ENCODE measurements at places on chromosomes 12 and 14.
A peak's percentile ranks its signal among the peaks of the same experiment; 100 is the strongest.

DNA sequence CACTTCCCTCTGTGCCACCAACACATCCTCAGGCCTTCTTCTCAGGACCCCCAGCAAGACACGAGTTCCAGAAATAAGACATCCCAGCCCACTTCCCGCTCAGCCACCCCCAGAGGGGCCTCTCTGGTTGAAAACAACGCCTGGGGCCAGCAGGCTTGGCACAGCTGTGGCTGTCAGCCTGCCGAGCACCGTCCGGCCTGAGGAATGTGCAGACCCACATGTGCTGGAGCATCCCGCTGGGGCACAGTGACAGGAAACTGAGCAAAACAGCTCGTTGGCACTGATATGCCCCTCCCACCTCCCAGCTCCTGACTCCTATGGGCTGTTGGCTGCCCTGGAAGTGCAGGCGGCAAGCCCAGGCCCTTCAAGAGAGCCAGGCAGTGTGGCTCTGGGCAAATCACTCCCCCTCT is 1.4 kb downstream of the SYNE3 start:
- no peak for DNase-seq

DNA sequence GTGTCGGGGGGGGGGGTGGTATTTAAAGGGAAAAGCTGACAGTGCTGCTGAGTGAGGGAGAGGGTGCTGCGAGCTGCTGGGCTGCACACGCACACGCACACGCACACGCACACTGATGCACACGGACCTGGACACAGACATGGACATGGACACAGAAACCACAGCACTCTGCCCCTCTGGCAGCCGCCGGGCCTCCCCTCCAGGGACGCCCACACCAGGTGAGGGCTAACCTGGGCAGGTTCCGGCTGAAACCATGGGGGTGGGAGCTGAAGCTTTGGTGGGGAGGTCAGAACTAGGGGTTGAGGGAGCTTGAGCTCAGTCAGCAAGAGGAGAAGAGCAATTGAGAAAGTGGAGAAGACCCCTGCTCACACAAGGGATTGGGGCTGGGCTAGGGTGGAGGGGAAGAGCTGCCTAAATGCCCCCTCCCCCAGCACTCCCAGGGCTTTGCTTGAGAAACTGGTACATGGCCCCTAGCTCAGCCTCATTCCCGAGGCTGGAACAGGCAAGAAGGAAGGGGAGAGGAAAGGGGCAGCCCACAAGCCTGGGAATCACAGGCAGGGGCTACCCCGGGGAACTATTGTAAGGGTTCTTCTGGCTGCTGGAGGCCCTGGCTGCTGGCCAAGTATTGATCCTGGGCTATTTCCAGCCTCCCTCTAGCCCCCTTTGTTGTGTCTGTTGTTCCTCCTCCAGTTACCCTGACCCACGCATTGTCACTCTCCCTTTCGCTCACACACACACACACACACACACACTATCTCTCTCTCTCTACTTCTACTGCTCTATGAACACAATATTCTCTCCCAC is at the start of gene REM2:
TSS of gene REM2 (plus strand) at position 50 of the 804 bp plus-strand sequence. CDS start at position 116, 66 bp downstream.
- DNase-seq, result no peak

DNA sequence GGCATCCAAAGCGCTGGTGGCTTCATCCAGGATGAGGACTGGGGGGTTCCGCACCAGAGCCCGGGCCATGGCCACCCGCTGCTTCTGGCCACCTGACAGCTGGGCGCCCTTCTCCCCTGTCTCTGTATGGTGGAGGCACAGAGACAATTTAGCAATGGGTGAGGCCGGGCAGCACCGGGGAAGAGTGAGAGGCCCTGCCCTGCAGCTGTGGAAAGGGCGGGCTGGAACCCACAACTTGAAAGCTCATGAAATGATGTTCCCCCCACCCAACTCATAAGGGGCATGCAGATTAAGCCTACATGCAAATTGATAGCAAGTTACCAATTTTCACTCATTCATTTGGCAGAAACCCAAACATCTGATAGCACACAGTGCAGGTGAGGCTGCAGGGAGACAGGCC is 34.1 kb downstream of the ABCB9 start:
- no peak for DNase-seq

DNA sequence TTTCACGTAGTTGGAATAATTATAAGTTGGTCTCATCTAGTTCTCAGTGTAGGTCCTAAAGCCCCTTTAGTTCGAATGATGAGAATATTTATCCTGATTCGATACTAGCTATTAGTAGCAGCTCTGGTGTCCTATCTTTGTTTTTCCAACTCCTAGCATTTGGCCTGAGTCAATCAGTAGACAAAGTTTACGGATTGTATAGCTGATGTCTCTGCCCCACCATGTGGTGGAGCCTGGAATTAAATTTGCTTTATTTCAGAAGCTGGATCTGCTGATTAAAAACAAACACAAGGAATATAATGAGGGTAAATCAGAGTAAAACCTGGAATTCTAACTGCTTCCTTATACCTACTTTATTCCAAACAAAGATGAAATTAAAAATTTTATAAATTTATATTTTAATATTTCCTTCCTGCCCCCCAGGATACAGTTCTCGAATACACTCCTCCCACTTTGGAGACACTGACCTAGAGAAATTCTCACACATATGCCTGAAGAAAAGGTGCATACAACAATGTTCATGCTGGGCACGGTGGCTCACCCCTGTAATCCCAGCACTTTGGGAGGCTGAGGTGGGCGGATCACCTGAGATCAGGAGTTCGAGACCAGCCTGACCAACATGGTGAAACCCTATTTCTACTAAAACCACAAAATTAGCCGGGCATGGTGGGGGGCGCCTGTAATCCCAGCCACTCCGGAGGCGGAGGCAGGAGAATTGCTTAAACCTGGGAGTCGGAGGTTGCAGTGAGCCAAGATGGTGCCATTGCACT is 7.6 kb upstream of the BRMS1L start:
- no peak for DNase-seq

DNA sequence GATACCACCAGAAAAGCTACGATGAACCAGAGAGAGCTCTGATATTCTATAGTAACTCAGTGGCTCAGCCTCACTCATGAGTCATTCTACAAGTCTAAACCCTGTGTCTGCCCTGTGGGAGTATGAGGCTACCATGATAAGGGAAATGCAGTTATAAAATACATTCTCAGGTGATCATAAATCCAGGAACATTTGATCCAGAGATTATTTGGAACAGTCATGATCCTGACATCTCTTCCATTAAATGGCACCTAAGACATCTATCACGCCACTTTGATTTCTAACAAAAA is 202.6 kb upstream of the RASSF8 start:
- no peak for DNase-seq

GRCh38 chr12:120763250-120763649 is 37.6 kb downstream of the ACADS start:
- DNase-seq, result no peak

GRCh38 chr14:63727736-63728728 is at the start of gene SGPP1:
Gene SGPP1, minus strand, starts transcription at chr14:63728065. Its CDS starts 121 bp downstream, at chr14:63727944.
- peak; percentile 50 for DNase-seq

DNA sequence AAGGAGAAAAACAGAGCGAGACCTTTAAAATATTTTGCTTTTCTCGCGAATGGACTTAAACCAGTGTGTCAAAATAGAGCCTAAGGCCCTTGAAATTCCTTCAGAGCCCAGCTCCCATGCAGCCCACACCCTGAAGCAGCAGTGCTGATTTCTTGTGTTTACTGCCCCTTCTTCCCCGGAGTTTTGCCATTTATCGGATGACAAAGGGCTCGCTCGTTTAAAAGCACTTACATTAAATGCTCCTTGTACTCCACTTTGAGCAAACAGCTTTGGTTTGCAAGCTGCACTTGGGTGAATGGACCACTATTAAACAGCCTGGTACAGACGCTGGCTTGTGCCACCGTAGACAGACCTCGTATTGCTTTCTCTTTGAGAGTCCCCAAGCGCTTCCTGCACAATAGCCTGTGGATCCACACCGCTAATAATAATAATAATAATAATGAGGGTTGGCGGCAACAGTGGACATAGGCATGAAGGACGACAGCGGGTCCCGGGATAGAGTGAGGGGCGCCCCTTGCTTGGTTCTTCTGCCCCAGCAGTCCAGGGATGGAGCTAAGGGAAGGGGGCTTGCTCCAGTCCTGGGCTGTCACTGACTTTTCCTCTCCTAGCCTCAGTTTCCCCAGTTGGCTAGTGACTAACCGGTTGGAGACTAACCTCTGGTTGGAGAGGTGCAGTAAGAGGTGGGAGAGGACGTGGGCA is 6.6 kb downstream of the DLK1 start:
- no peak for DNase-seq

Data from stimulated activated CD8-positive, alpha-beta memory T cell treated with anti-CD3 and anti-CD28 coated beads, Interleukin-7, amount 100 ng/mL, for 1 hour (primary cell).